ENCODE measurements at places on chromosomes 13 and 19. TPM values are rescaled to one million over a fixed set of nuclear protein-coding genes. Genes with fewer than 3 reads are reported as not detected.

CBY2 gene
- total RNA-seq = not detected

DPF1 gene
- total RNA-seq = 2.1 TPM

PET100 gene
- total RNA-seq = 95.7 TPM

AP1M2 gene
- not detected for total RNA-seq

ZNF626 gene
- total RNA-seq = 16.4 TPM

DACT3 gene
- total RNA-seq = 84.1 TPM

POU4F1 gene
- not detected for total RNA-seq

CABP5 gene
- not detected for total RNA-seq

NALCN gene
- total RNA-seq = 16.2 TPM

EFNB2 gene
- total RNA-seq = 35.0 TPM

CEACAM21 gene
- total RNA-seq = 3.1 TPM

SERP2 gene
- 3.4 TPM for total RNA-seq

FGF21 gene
- total RNA-seq = not detected

DNA sequence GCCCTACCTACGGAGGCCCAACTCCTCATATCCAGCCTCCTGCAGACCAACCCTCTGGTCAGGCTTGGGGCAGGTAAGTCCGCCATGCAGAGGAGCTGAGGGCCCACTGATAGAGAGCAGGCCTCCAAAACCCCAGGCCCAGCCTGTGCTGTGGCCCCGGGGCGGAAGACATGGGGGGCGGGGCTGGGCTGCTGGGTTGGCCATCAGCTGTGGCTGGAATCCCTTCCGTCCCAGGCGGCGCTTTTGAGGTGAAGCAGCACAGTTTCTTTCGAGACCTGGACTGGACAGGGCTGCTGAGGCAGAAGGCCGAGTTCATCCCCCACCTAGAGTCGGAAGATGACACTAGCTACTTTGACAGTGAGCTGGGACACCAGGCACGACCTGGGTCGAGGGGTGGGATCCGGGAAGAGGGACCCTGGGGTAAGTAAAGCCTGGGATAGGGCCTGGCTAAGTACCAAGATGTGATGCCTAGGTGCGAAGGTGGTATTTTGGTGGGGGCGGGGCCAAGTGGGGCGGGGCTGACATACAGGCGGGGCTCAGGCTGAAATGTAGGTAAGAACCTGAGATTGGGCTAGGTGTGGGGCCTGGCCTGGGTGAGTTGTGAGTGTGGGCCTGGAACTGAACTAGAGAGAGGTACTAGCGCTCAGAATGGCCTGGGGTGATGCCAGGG, 15.4 kb downstream of the DNASE2 start:
- H3K36me3 ChIP-seq = no peaks in the 10 kb centered on the region
- H3K27ac ChIP-seq = no peak overlapping the region
- no peaks in the 10 kb centered on the region for H3K27me3 ChIP-seq
- no peak for DNase-seq

DNA sequence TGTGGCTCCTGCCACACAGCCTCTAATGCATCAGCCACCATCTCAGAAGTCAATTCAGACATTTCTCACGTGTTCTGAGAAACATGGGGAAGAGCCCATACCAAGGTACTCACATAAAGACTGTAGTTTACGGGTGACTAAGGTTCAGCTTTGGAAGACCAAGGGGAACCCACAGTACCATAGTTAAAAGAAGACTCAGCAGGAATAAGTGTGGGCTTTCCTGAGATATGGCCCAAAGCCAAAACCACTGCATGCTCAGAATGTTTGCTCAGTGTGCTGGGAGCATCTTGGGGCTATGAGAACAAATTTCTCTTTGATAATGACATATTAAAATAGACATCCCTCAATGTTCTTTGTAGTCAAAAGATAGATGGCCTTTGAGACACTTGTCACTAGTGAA, 283.8 kb downstream of the DCT start:
- H3K36me3 ChIP-seq = no peaks in the 10 kb centered on the region
- no peaks in the 10 kb centered on the region for H3K4me1 ChIP-seq
- H3K4me3 ChIP-seq = no peak overlapping the region
- DNase-seq = no peak
- no peak overlapping the region for H3K27ac ChIP-seq

- H3K4me1 ChIP-seq = no peaks in the 10 kb centered on the region
- no peaks in the 10 kb centered on the region for H3K27me3 ChIP-seq
- H3K36me3 ChIP-seq = no peaks in the 10 kb centered on the region
- H3K27ac ChIP-seq = no peak overlapping the region
- H3K4me3 ChIP-seq = no peak overlapping the region
These were observed 152.9 kb downstream of the SIPA1L3 start for GRCh38 chr19:38059897-38060296.

DNA sequence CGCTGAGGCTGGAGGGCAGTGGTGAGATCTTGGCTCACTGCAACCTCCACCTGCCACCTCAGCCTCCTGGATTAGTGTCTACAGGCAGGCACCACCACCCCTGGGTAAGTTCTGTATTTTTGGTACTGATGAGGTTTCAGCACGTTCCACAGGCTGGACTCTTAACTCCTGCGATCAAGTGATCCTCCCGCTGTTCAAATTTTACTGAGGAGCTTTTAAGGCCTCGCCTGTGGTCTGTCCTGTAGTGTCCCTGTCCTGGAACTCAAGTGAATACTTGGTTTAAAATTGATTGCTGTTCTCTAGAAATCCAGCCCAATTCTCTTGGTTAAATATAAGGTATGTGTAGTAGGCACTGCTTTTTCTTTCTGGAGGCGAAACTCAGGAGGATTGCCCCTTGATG, 65.2 kb downstream of the DPRX start:
- no peaks in the 10 kb centered on the region for H3K36me3 ChIP-seq
- H3K4me1 ChIP-seq = no peaks in the 10 kb centered on the region
- DNase-seq = no peak
- no peaks in the 10 kb centered on the region for H3K27me3 ChIP-seq

DNA sequence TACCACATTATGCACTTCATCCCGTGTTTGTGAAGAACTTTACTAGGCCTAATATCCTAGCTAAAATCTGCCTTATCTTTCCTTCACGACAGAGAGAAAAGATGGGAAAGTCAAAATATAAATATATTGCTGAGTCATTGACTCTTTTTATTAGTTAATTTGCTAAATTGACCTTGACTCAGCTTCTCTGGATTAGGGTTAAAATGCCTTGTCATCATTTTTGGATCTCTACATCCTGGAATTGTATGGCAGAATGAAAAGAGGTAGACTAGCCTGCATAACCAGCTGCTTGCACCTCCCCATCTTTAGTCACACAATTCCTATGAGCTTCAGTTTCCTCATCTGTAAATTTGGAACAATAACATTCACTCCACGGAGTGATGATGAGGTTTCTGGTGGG, 280.3 kb downstream of the DCT start:
- DNase-seq = no peak
- H3K36me3 ChIP-seq = no peaks in the 10 kb centered on the region
- H3K27me3 ChIP-seq = no peaks in the 10 kb centered on the region
- no peak overlapping the region for H3K27ac ChIP-seq

DNA sequence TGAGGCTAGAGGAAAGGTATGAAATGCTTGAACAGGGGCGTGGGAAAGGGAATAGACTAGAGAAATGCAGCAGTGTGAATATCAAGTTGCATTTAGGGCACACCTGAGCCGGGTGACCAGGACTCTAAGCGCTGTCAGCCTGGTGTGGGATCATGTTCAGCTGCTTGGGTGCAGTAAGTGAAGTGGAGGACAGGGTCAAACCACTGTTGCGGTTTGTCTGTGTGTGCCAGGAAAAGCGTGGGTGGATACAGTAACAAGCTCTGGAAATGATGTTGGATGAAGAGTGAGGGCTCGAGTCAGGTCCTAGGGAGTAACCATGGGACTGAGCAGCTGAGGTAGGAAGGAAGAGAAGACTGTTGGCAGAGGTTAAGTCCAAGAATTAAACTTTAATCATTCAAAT, 15.8 kb downstream of the DGKH start:
- no peak overlapping the region for H3K27ac ChIP-seq
- no peaks in the 10 kb centered on the region for H3K36me3 ChIP-seq
- DNase-seq = no peak
- no peaks in the 10 kb centered on the region for H3K4me1 ChIP-seq
- H3K27me3 ChIP-seq = no peaks in the 10 kb centered on the region

GRCh38 chr19:12953799-12954611, 3.0 kb downstream of the GADD45GIP1 start:
- H3K27ac ChIP-seq = peak overlapping the region; percentile 33
- H3K4me3 ChIP-seq = no peak overlapping the region
- H3K4me1 ChIP-seq = no peaks in the 10 kb centered on the region
- no peaks in the 10 kb centered on the region for H3K27me3 ChIP-seq
- DNase-seq = no peak

GRCh38 chr19:22945560-22945959, 57.4 kb downstream of the ZNF728 start:
- no peaks in the 10 kb centered on the region for H3K36me3 ChIP-seq
- H3K27me3 ChIP-seq = no peaks in the 10 kb centered on the region
- no peaks in the 10 kb centered on the region for H3K4me1 ChIP-seq
- H3K27ac ChIP-seq = no peak overlapping the region
- no peak for DNase-seq

DNA sequence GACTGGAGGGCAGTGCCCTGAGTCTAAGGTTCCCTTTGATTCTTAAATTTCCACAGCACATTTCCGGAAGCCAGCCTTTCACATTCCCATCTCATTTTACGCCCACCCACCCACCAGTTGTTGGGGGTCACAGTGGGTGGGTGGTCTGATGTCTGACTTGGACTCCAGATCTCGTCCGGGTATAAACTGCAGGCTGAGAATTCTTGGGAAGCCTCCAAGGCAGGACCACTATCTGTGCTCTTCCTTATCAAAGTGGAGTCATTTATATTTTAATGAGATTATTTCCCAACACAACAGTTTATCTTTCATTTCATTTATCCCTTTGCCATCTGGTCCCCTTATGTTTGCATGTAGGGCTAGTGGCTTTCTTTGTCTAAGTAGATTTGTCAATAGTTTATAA, 3.6 kb upstream of the FAM124A start:
- no peak overlapping the region for H3K27ac ChIP-seq
- H3K36me3 ChIP-seq = no peaks in the 10 kb centered on the region
- no peaks in the 10 kb centered on the region for H3K27me3 ChIP-seq
- no peak for DNase-seq
- H3K4me3 ChIP-seq = no peak overlapping the region

- no peaks in the 10 kb centered on the region for H3K27me3 ChIP-seq
- H3K4me1 ChIP-seq = no peaks in the 10 kb centered on the region
- no peaks in the 10 kb centered on the region for H3K36me3 ChIP-seq
- H3K27ac ChIP-seq = no peak overlapping the region
These were observed 112.9 kb downstream of the TNFRSF19 start for GRCh38 chr13:23683084-23683483.

- H3K36me3 ChIP-seq = no peaks in the 10 kb centered on the region
- no peak for DNase-seq
- H3K27ac ChIP-seq = no peak overlapping the region
These were observed 188.2 kb upstream of the RNF113B start for GRCh38 chr13:98365302-98365701.

GRCh38 chr13:112625698-112626097, 37.7 kb upstream of the TUBGCP3 start:
- no peak overlapping the region for H3K4me3 ChIP-seq
- no peak for DNase-seq
- H3K27ac ChIP-seq = no peak overlapping the region
- no peaks in the 10 kb centered on the region for H3K36me3 ChIP-seq

GRCh38 chr13:34156841-34157365, 339.0 kb downstream of the RFC3 start:
- peaks cover 5% of the 10 kb centered on the region for H3K4me1 ChIP-seq
- no peaks in the 10 kb centered on the region for H3K36me3 ChIP-seq
- H3K27me3 ChIP-seq = no peaks in the 10 kb centered on the region
- peak; percentile 86 for DNase-seq
- H3K27ac ChIP-seq = peak overlapping the region; percentile 71

DNA sequence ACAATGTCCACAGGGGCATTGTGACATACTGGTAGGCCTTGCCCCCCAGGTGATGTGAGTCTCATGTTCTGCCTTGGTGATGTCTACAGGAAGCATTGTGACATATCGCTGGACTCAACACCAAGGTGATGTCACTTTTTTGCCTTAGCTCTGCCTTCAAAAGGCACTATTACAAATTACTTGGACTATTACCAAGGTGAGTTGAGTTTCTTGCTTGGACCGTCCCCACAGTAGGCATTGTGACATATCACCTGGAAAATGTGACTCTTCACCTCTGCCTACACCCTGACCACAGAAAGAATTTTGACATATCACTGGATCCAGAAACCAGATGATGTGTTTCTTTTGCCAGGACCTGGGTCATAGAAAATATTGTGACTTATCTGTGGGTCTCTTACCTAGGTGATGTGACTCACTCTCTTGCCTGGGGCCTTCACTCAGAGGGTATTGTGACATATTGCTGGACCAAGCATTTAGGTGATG, 60.6 kb upstream of the ZNF724 start:
- no peak overlapping the region for H3K4me3 ChIP-seq
- no peak overlapping the region for H3K27ac ChIP-seq
- H3K4me1 ChIP-seq = no peaks in the 10 kb centered on the region
- no peaks in the 10 kb centered on the region for H3K27me3 ChIP-seq
- no peak for DNase-seq

GRCh38 chr13:108963276-108963810, 333.9 kb downstream of the MYO16 start:
- H3K27me3 ChIP-seq = no peaks in the 10 kb centered on the region
- no peak overlapping the region for H3K4me3 ChIP-seq
- H3K4me1 ChIP-seq = no peaks in the 10 kb centered on the region

- no peaks in the 10 kb centered on the region for H3K36me3 ChIP-seq
- no peak overlapping the region for H3K4me3 ChIP-seq
- H3K27me3 ChIP-seq = no peaks in the 10 kb centered on the region
- H3K4me1 ChIP-seq = no peaks in the 10 kb centered on the region
These were observed 126.7 kb downstream of the MAB21L1 start for GRCh38 chr13:35349673-35350278.

DNA sequence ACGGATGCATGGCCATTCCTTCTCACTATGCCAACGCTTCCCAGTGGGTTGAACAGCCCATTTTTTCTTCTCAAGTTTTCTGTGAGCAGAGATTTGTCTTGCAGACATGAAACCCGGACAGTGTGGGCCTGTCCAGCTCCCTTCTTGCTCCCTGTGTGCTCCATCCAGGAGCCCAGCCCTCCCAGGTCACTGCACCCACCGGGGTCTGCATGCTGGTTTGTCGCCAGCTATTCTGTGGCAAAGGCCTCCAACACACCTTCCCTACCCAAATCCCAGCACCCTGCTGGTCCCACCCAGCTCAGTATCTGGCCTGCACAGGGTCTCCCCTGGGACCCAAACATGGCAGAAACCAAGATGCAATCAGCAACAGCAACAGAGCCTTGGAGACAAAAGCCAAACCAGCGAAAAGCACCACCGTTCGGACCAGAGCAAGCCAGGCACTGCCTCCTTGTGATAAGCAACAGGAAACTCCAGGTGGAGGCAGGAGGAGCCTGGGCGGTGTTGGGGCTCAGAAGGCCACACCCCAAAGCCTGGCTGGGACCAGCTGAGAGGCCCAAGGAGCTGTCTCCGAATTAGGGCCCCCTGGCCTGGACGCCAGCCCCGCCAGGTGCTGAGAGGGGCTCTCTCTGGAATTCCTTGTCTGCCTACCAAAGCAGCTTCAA, 12.2 kb upstream of the SPACA7 start:
- H3K36me3 ChIP-seq = no peaks in the 10 kb centered on the region
- H3K4me3 ChIP-seq = no peak overlapping the region
- H3K27ac ChIP-seq = no peak overlapping the region
- H3K27me3 ChIP-seq = no peaks in the 10 kb centered on the region
- no peak for DNase-seq

- H3K36me3 ChIP-seq = no peaks in the 10 kb centered on the region
- no peak for DNase-seq
- H3K27me3 ChIP-seq = no peaks in the 10 kb centered on the region
- H3K27ac ChIP-seq = no peak overlapping the region
These were observed 27.3 kb downstream of the TM9SF2 start for GRCh38 chr13:99528547-99528946.
